ENCODE measurements at places on chromosomes 6 and 20. TPM values are rescaled to one million over a fixed set of nuclear protein-coding genes. Genes with fewer than 3 reads are reported as not detected.

Gene TGM6
- total RNA-seq, result not detected

Gene STMND1
- total RNA-seq, result not detected

Gene SLC17A1
- total RNA-seq, result not detected

Gene PNPLA1
- not detected for total RNA-seq

Gene APOBEC2
- total RNA-seq, result not detected

Gene CCDC170
- total RNA-seq, result not detected

Gene GABRR1
- not detected for total RNA-seq

Gene SNAP25
- 0.48 TPM for total RNA-seq

Gene PNLDC1
- 0.50 TPM for total RNA-seq

Gene PAK5
- total RNA-seq, result not detected

Gene BMP7
- not detected for total RNA-seq

Gene ARG1
- total RNA-seq, result not detected

Gene SLC17A3
- total RNA-seq, result 0.55 TPM

Gene FGD2
- 2.0 TPM for total RNA-seq

Gene LAMA2
- 1.4 TPM for total RNA-seq

Gene HIVEP2
- 11.5 TPM for total RNA-seq

Gene FKBP5
- total RNA-seq, result 83.2 TPM

Gene COL21A1
- total RNA-seq, result not detected

Gene CEP57L1
- total RNA-seq, result 21.9 TPM

Gene HSPA12B
- total RNA-seq, result not detected

Gene CARMIL1
- total RNA-seq, result 2.1 TPM

Gene HS3ST5
- not detected for total RNA-seq

Gene ZSCAN31
- total RNA-seq, result 0.98 TPM

Gene ENPP4
- total RNA-seq, result 4.9 TPM

Gene B3GAT2
- not detected for total RNA-seq

Gene TRDN
- total RNA-seq, result not detected

Gene IMPG1
- total RNA-seq, result not detected

Gene UNC93A
- not detected for total RNA-seq

Gene C6orf62
- total RNA-seq, result 126 TPM

Gene ROMO1
- 98.1 TPM for total RNA-seq

All from T-helper 2 cell treated with Interferon-gamma antibody and Interleukin-4, amounts not matched to agents 100 ng/mL and 5 ng/mL, for 36 hours (primary cell).